Upper lobe of right lung (tissue), 1 donor: ENCODE measurements at places on chromosomes 5 and 9. TPM values are rescaled to one million over a fixed set of nuclear protein-coding genes. Genes with fewer than 3 reads are reported as not detected.

- no peak overlapping the region for H3K4me3 ChIP-seq
- no peaks in the 10 kb centered on the region for H3K27me3 ChIP-seq
- peak; percentile 67 for DNase-seq
- H3K27ac ChIP-seq: no peak overlapping the region
Observed at GRCh38 chr5:62083247-62083646, 222.8 kb upstream of the KIF2A start.

DNA sequence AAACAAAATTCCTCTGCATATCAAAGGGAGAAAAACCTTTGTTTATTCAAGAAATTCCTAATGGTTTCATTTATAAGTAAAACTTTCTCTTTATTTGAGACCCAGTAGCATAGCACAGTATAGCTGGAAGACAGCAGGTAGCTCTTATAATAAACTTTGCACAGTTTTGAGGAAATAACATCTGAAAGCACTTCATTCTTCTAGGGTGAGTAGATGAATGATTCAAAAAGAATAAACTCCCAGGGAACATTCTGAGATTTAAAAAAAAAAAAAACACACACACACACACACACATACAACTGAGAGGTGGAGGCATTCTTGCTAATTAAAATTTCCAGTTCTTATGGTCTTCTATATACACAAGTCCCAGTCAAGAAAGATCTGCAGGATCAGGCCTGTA, 197.3 kb downstream of the BNC2 start:
- no peak for DNase-seq
- H3K4me3 ChIP-seq: no peak overlapping the region
- no peak overlapping the region for H3K27ac ChIP-seq
- H3K36me3 ChIP-seq: no peaks in the 10 kb centered on the region
- no peaks in the 10 kb centered on the region for H3K27me3 ChIP-seq
- H3K4me1 ChIP-seq: no peaks in the 10 kb centered on the region

- DNase-seq: no peak
- no peaks in the 10 kb centered on the region for H3K36me3 ChIP-seq
- no peak overlapping the region for H3K4me3 ChIP-seq
- no peaks in the 10 kb centered on the region for H3K27me3 ChIP-seq
- H3K4me1 ChIP-seq: no peaks in the 10 kb centered on the region
Observed at GRCh38 chr5:106876665-106877194, 794.0 kb downstream of the EFNA5 start.

DNA sequence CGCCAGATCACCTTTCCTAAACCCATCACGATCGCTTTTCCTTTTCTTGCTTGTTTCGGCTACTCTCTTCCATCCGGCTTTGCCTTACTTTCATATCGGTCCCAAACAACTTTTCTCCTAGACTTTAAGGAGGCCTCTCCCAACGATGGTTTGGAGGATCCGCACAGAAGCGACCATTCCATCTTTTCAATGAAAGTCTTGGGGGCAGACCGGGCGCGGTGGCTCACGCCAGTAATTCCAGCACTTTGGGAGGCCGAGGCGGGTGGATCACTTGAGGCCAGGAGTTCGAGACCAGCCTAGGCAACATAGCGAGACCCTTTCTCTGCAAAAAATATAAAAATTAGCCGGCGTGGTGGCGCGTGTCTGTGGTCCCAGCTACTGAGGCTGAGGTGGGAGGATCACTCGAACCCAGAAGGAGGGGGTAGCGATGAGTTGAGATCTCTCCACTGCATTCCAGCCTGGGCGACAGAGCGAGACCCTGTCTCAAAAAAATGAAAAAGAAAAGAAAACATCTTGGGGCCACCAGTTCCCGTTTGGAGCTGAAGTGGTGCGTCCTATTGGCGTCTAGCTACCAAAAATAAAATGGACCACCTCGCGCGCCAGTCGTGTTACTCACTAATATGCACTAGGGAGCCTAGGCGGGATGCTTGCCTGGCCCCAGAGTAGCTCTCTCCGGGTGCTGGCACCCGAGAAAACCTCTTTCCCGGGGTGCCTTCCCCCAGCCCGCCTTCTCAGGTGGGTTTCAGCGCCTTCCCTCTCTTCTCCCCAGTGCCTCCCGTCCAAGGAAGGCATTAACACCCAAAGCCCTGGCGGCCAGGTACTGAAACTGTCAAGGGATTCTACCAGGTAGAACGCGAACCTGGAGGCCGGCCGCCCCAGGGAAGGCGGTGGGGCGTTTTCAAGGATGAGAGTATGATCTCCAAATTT, 800 bp upstream of the AP3B1 start:
- no peaks in the 10 kb centered on the region for H3K27me3 ChIP-seq
- peaks cover 6% of the 10 kb centered on the region for H3K4me1 ChIP-seq
- H3K27ac ChIP-seq: peak overlapping the region; percentile 94
- DNase-seq: peak; percentile 75
- H3K4me3 ChIP-seq: peak overlapping the region; percentile 90

- no peaks in the 10 kb centered on the region for H3K4me1 ChIP-seq
- H3K27ac ChIP-seq: no peak overlapping the region
- no peaks in the 10 kb centered on the region for H3K27me3 ChIP-seq
- H3K36me3 ChIP-seq: no peaks in the 10 kb centered on the region
Observed at GRCh38 chr5:171031977-171032376, 170.2 kb downstream of the RANBP17 start.

DNA sequence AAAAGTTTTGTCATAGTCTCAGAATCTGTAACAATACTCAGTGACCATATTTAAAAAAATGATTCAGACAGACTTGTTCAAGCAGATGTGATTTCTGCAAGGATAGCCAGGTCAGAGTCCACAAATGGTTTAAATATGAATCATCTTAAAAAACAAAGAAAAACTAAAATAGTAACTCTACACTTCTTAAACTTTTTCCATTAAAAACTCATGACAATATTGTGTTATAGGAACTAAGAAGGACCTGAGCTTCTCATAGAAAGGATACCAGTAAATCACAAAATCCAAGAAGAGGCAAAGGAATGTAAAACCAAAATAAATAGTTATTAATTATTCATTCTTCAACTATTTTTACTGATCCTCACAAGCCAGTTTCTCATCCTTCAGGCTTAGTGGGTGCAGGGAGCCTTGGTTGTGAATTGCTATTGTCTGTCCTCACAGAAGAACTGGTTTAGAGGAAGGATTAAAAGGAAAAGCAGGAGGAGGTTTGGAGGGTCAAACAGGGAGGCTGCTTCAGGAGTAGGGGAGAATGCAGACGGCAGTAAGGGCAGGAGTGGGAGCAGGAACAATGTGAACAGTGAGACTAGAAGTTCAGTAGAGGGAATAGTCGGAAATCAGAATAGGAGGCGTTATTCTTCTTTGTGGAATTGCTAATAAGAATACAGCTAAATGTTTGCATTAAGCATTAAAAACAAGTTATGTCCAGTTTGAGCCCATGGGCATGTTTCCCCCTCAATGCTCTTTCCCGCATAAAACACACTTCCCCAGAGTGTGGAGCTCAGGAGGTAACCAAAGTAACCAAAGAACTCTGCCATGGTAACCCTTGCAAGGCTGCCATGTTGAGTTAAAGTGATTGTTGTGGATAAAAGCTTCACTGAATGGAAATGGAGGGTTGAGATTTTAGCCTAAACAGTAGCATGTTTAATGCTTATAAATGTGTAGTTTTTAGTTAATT, 110.7 kb downstream of the CCDC192 start:
- no peaks in the 10 kb centered on the region for H3K27me3 ChIP-seq
- no peak overlapping the region for H3K4me3 ChIP-seq
- no peak overlapping the region for H3K27ac ChIP-seq
- H3K36me3 ChIP-seq: no peaks in the 10 kb centered on the region

DNA sequence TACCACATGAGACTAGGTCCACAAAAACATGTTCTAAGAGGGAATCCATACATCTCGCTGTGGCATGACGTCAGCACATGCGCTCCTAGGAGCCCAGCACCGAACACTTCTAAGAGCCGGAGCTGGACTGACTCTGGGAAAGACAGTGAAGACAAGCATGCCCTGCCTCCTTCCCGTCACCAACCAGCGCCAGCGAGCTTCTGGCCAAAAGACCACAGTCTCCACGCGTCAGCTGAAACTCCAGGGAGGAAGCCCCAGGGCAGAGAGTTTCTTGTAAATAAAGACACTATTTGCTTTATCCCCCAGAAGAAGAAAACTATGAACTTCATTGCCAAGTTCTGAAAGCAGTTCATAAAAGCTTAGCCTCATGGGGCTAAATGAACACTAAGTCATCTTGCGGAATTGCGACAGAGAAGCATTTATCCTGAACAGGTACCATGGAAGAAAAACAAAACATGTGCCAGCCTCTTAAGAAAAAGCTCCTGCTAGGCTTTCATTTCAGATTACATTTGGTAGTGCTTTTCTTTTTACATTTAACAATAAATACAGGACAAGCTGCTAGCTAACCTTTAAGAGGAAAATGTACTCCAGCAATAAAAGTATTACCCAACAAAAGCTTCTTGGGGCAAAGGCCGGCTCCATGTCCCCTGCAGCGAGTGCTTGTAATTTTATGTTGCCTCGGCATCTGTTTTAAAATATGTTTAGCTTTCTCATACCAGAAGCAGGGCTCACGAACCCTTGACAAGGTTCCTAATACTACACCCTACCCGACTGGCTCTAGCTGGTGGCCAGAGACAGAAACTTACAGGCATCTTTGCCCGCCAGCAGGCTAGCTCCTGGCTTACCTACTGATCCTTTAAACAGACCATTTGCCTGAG, 96.5 kb downstream of the PRRT1B start:
- H3K27me3 ChIP-seq: no peaks in the 10 kb centered on the region
- H3K4me1 ChIP-seq: peaks cover 24% of the 10 kb centered on the region
- H3K4me3 ChIP-seq: no peak overlapping the region
- peak overlapping the region; percentile 32 for H3K27ac ChIP-seq
- no peak for DNase-seq

DNA sequence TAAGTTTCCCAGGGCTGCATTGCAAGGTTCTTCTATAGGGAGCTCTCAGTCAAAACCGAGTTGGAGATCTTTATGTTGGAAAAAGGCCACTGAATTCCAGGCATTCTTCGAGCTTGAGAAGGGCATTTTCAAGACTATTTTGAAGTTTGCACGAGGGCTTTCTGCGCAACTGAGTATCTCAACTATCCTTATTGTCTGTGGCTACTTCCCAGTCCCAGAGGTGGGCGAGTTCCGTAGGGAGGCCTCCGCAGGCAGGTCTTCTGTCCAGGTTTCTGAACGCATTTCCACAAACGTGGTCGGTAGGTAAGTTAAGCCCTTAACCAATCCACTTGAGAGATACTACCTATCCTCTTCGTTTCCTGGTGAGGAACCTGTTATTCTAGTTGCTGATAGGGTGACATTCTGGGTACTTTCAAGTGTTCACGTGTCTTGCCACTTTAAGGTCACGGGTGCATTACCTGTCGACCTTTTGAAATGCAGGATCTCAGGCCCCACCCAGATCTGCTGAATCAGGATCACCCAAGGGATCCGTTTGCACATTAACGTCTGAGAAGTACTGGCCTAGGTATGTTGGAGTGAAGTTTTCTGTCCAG, 51.4 kb upstream of the TJP2 start:
- H3K27me3 ChIP-seq: no peaks in the 10 kb centered on the region
- DNase-seq: no peak
- H3K4me1 ChIP-seq: no peaks in the 10 kb centered on the region
- H3K27ac ChIP-seq: peak overlapping the region; percentile 89

DNA sequence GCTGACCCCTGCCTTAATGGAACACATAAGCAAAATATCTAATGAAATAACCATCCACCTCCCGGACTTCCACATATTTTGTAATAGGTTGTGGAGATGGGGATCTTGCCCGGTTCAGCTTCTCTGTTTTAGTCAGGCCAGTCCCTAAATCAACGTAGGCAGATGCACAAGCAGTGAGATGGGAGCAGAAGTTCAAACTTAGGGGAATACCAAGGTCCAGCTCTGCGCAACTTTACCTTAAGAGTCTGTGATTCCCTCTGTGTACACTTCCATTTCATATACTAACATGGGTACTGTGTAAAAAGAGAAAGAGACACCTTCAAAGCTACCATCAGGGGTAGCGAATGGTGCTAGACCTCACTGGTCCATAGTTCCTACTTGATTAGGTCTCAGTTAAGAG, 110.9 kb downstream of the NTRK2 start:
- no peak overlapping the region for H3K4me3 ChIP-seq
- H3K27ac ChIP-seq: no peak overlapping the region
- H3K27me3 ChIP-seq: no peaks in the 10 kb centered on the region
- no peaks in the 10 kb centered on the region for H3K4me1 ChIP-seq

DNA sequence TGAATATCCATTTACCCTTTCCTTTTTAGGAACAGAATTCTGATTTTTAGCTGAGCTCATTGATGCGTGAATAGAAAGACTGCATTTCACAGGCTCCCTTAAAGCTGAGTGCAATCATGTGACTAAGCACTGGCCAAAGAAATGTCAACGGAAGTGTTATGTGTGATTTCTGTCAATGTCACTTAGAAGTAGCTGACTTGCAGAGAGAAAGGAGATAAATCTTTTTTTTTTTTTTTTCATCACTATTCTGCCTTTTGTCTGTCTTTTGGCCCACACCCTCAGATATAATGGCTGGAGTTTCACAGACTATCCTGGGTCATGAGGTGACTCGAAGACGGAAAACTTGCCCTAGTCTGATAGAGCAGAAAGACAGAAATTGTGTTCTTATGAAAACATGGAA, 39.3 kb upstream of the SLC27A6 start:
- no peak for DNase-seq
- no peak overlapping the region for H3K27ac ChIP-seq
- H3K36me3 ChIP-seq: no peaks in the 10 kb centered on the region
- no peaks in the 10 kb centered on the region for H3K4me1 ChIP-seq
- H3K27me3 ChIP-seq: no peaks in the 10 kb centered on the region

GRCh38 chr9:16809912-16810610, 60.4 kb downstream of the BNC2 start:
- no peaks in the 10 kb centered on the region for H3K27me3 ChIP-seq
- H3K4me1 ChIP-seq: peaks cover under 1% of the 10 kb centered on the region
- no peak overlapping the region for H3K4me3 ChIP-seq
- H3K36me3 ChIP-seq: no peaks in the 10 kb centered on the region
- no peak for DNase-seq
- no peak overlapping the region for H3K27ac ChIP-seq

DNA sequence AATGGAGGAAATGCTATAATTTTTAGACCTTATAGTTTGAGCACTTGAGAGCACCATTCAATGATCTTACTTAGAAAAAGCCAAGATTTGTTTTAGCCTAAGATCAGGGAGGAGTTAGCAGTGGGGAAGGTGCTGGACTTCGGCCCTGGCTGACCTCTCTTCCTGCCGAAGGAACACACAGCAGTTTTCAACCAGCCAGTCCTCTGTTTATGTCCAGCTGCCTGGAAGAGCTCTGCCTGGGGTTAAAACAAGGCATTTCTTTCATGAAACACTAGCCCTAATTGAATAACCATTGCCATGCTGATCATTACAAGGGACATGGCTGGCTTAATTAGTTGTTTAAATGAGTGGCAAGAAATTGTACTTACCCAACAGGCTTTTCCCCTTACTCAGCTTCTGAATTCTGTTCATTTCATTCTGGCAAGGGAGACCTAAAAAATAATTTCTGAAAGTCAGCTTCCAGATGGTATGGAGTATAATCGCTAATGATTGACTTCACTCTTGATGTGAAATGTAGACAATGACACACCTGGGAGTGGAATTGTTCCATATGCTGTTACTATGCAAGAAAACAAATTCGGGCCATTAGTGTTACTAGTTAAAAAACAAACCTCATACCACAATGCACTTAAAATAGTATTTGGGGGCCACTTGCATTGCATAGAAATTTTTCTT, 514.2 kb downstream of the SPOCK1 start:
- no peaks in the 10 kb centered on the region for H3K27me3 ChIP-seq
- H3K36me3 ChIP-seq: no peaks in the 10 kb centered on the region
- no peaks in the 10 kb centered on the region for H3K4me1 ChIP-seq
- no peak overlapping the region for H3K4me3 ChIP-seq

The PCDHGA2 gene
- 2.5 TPM for total RNA-seq

The IL31RA gene
- 0.14 TPM for total RNA-seq

The BHMT gene
- not detected for total RNA-seq
